ENCODE measurements at places on chromosomes 5 and 9.

DNA sequence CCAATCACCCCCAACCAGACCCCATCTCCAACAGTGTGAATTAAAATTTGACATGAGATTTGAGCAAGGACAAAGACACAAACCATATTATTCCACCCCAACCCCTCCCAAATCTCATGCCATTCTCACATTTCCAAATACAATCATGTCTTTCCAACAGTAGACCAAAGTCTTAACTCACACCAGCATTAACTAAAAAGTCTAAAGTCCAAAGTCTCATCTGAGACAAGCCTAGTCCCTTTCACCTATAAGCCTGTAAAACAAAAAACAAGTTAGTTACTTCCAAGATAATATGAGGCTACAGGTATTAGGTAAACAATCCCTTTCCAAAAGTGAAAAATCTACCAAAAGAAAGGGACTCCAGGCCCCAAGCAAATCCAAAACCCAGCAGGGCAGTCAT lies 140.6 kb upstream of the NR4A3 start:
- no peak for DNase-seq

- no peak for DNase-seq
Observed at GRCh38 chr5:142151436-142152383, 43.1 kb downstream of the NDFIP1 start.

GRCh38 chr9:88076286-88077070 lies 61.8 kb downstream of the SPATA31C2 start:
- DNase-seq, result peak; percentile 10

DNA sequence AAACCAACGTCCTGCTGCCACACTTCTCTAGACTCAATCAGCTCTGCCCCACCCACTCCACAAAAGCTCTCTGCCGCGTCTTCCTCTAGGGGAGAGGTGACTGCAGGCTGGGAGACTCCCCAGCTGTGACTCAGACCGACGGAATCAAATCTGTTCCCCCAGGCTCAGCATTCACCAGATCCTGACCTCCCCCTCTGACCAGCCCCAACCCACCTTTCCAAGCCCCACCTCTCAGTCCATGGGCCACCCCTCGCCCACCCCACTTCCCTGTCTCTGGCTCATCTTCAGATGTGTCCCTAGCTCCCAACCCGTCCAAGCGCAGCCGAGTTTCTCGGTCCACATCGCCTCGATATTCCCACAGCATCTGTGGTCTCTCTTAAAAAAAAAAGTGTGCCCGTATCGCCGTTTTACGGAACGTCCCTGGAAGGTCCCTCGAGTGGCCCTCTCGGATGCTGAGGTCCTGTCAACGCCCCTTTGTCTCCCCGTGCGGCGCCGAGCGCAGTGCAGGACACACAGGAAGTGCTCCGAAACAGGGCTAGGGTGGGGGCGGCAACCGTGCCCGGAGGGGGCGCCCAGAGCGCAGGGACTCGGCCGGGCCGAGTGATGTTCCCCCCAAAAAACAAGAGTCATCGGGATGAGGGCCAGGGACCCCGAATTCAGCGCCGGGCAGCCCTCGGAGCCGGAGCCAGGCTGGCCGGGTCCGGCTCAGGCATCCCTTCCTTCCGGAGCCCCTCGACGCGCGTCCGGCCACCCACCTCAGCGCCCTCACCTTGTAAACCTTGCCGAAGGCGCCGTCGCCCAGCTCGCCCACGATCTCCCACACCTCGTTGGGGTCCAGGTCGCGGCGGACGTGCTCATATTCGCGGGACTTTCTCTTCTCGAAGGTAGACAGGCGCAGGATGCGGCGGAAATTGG lies 649 bp downstream of the STK10 start:
- DNase-seq, result peak; percentile 63

- DNase-seq, result no peak
Observed at GRCh38 chr5:76401801-76402250, 1.3 kb upstream of the IQGAP2 start.

DNA sequence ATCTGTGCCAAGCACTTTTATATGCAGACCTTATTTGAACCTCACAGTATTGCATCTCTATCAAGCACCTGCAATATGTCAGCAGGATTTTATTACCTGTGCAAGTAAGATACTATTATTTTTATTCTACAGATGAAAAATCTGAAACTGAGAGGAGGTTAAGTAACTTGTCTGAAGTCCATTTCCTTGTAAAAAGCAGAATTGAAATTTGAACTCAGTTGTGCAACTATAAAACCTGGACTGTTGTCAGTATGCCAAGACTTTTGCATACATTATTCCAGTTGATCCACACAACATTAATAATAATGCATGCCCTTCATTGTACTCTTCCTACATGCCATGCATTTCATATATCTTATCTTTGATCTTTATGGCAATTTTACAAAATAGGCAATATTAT lies 82.2 kb upstream of the BRINP1 start:
- no peak for DNase-seq

DNA sequence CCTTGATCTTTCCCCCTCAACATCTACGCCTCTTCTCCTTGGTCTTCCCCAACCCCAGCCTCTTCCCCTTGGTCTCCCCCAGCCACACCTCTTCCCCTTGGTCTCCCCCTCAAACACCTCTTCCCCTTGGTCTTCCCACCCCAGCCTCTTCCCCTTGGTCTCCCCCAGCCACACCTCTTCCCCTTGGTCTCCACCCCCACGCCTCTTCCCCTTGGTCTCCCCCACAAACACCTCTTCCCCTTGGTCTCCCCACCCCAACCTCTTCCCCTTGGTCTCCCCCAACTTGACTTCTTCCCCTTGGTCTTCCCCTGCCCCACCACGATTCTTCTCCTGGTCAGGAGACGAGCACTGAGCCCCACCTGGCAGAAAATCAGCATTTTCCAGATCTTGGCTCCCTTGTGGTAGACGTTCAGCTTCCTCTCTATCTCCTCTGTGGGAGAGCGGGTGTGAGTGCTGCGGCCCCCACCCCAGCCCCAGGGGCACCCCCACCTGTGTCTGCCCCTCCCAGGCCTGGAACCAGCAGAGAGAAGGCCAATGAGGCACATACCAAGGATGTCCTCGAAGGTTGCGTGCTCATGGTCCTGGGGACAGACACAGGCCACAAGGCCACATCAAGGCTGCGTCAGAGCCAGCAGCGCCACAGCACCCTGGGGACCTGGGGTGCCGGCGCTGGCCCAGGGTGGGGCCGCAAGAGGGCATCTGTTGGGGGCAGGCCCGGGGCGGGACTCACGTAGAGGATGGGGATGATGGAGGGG lies 7.0 kb downstream of the NSMF start:
- DNase-seq, result no peak

DNA sequence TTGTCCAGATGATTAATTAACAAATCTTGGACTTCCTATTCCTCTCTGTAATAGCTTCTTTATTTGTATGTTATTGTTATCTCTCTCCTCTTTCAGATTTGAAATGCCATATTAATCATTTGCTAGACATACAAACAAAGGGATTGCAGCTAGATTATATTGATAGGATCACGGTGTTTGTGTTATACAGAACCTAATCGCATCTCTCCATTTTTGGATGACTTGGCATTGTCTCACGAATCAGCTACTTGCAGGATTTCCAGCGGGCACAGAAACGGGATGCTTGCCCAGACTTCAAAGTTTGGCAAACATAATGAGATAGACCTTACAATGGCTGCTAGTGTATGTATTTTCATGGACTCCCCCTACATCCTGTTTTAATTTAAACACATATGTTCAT lies 368.1 kb downstream of the TLE4 start:
- DNase-seq, result no peak

GRCh38 chr5:108260858-108261170 lies 121.1 kb downstream of the FBXL17 start:
- no peak for DNase-seq

- DNase-seq, result no peak
Observed at GRCh38 chr5:74179179-74179578, 461.3 kb downstream of the ENC1 start.

GRCh38 chr5:125673359-125673950 lies 749.8 kb upstream of the GRAMD2B start:
- no peak for DNase-seq

DNA sequence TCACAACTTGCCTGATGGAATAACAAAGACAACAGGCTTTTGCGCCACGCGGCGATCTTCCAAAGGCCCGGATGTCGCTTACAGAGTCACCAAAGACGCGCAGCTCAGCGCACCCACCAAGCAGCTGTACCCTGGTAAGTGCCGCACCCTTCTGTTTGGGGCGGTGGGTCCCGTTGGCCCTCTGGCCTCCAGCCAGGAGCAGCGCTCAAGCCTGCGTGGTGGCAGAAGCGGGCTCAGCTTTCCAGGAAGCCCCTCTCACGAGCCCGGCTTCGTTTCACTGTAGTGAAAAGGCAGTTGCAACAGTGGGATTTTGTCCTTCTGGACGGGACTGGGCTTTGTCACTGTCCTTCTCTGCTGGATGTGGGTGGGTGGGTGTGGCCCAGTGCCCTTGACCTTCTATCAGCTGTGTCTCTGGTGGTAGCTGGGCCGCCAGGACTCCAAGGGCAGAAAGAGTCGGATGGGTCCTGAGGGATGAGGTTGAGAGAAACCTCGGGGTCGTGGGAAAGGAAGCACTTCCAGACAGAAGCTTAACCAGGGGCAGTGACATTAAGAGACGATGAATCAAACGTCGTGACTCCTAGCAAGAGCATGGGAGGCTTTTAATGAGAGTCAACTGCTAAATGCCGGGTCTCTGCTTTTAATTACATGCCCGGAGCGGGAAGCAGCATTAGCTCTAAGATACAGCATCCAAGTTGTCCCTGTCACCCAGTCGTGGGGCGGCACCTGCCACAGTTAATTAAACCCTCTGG lies 49.5 kb downstream of the COL5A1 start:
- DNase-seq, result no peak

DNA sequence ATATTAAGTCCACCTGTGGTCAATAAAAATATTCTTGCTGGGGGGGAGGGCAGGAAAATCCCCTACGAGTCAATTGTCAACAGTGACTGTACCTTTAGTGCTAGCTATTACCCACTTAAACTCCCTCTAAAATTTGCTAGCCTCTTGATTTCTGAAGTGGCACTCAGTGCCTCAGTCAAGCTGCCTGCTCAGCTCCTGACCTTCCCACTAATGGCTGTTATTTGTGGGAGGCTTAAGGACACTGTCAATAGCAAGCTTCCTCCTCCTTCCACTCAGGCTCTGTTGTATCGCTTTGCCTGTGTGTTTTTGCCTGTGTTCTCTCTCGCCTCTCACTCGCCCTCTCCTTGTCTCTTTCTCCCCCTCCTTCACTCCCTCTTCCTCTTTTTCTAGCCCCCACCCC lies 140.8 kb downstream of the BNC2 start:
- DNase-seq, result no peak

DNA sequence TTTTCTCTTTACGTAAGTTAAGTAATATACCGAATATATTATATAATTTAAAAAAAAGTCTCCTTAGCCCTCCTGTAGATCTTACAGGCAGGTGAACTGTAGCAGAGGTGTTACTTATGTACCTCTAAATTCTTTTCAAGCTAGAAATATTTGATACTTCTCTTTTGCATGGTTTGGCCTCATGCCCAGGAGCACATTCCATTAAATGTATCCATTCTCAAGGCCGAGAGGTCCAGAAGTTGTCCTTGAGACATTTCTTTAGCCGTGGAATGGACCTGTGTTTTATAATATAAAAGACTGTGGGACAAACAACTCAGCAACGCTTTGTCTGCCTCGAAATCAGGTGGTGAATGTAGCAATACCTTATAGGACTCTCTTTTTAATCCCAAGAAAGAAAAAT lies 184.5 kb downstream of the TRIO start:
- DNase-seq, result no peak

DNA sequence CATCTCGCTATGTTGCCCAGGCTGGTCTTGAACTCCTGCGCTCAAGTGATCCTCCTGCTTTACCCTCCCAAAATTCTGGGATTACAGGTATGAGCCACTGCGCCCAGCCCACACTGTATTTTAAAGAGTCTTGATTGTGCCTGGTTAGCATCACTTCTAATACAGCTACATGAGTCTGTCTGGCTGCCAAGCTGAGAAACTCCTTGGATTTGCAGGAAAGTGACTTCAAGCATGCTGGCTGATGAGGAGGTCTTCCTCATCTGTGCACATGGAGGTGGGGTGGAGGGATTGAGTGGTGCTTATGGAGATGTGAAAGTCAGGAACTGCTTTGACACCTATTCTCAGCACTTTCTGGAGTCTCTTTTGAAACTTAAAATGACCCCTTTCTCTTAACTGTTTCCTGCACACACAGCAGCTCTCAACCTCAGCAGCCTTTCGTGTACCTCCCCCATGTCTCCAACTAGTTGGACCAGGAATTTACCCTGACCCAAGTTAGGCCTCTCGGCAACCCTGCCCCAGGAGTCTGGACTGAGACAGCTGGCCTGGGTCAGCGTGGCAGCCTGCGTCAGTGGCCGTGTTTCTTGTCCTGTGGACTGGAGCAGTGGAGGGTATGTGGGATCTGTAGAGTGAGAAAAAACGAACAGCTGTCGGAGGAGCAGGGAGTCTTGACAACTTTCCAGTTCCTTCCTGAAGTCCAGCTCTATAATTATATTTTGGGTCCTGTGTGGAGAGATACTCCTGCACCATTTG lies 72.5 kb downstream of the ACER2 start:
- DNase-seq, result no peak

DNA sequence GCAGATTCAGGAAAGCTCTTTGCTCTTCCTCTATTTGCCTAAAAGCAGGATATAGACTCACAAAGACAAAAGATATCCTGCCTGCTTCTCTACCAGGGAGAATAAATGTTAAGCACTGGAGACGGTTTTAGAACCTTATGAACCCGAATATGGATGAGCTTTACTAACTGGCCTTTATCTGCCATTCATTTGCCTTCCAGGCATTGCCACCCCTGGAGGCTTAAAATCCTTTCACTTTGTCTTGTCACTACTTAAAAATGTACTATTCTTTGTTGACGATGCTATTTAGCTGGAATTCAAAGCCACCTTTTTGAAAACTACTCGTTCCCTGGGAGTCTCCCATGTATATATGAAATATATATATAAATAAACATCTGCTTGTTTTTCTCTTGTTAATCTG lies 23.2 kb upstream of the LVRN start:
- no peak for DNase-seq

DNA sequence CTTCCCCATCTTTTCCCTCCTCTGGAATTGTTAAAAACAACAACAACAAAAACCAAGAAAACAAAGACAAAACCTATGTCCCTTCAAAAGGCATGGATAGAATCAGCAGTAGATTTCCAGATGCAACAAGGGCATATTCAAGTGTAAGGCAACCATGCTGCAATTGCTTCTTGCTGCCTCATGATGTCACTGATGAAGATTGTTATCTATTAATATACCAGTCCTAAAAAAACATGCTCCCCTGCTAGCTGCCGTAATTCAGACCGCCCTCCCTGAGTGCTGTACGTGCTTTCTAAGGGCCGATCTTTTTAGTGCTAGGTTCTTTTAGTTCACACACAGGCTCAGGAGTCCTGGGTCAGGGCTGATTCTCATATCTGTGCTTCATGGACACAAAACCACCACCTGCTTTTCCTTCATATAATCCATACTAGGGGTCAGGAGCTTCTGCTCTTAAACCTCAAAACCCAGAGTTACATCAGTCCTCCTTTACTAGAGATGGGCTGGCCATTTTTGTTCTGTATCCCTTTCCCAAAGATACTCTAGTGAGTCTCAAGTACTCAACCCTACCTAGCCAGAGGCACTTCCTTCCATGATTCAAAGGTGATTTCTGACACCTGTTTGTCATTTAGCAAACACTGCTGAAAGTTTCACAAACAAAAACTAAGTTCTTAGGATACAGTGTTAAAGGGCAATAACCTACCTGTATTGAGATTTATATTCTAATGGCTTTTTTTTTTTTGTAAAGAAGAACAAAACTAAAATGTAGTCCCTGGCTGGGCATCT lies 82.1 kb downstream of the GIN1 start:
- no peak for DNase-seq

GRCh38 chr9:127049581-127049980 lies 72.9 kb downstream of the ANGPTL2 start:
- DNase-seq, result no peak

Measured in stimulated activated CD8-positive, alpha-beta memory T cell treated with anti-CD3 and anti-CD28 coated beads, Interleukin-7, amount 100 ng/mL, for 48 hours (primary cell).